ENCODE measurements at places on chromosomes 1 and 21. TPM values are rescaled to one million over a fixed set of nuclear protein-coding genes. Genes with fewer than 3 reads are reported as not detected.

The KIF17 gene
- total RNA-seq, result 6.3 TPM

The LDLRAD2 gene
- total RNA-seq, result 0.20 TPM

The MYCL gene
- 7.8 TPM for total RNA-seq

The MYBPH gene
- total RNA-seq, result not detected

The ABL2 gene
- total RNA-seq, result 27.8 TPM

The GLMP gene
- 71.0 TPM for total RNA-seq

The FCRL2 gene
- total RNA-seq, result 0.46 TPM

The ARHGEF16 gene
- 6.5 TPM for total RNA-seq

DNA sequence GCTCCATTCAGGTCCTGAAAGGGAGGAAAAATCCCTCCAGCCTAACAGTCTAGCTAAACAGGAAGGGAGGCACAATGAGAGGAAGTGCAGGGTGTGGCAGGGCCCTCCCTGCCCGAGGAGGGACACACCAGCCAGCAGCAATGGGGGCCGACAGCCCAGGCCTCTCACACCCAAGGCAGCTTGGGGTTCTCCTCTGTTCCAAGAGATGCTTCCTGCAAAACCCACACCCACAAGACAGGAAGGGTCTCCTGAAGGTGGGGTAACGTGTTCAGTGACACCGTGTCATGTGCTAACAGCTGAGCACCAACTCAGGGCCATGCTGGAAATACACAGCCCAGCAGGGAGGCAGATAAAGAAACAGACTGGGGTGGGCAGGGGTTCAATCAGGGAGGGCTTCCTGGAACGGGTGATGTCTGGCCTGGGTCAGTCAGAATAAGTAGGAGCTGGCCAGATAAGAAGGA lies 10.2 kb downstream of the ECE1 start:
- peak; percentile 70 for DNase-seq
- H3K27me3 ChIP-seq, result no peaks in the 10 kb centered on the region

DNA sequence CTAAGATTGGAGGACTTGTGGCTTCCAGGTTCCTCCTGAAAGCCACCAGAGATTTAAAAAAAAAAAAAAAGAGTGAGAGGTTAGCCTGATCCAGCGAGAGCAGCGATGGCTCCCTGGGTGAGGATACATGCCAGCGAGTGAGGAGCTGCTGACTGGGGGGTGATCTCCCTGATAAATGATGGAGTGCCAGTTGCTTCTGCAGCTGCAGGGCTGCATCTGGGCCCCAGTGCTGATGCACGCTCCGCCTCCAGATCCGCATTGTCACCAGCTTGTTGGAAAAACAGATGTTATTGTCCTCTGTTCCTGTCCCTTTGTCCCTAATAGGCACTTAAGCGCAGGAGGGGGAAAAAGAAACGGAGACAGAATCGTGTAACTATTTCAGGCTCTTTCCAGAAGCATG lies 28.6 kb downstream of the UBIAD1 start:
- no peak overlapping the region for H3K27ac ChIP-seq
- no peak overlapping the region for H3K4me3 ChIP-seq
- no peak for DNase-seq

- H3K4me1 ChIP-seq, result no peaks in the 10 kb centered on the region
- H3K36me3 ChIP-seq, result no peaks in the 10 kb centered on the region
- H3K27ac ChIP-seq, result no peak overlapping the region
- DNase-seq, result no peak
Observed at GRCh38 chr1:207250431-207250830, 71.0 kb upstream of the CD55 start.

GRCh38 chr1:160868141-160868540 lies 5.5 kb upstream of the CD244 start:
- no peak for DNase-seq
- no peak overlapping the region for H3K27ac ChIP-seq
- H3K27me3 ChIP-seq, result no peaks in the 10 kb centered on the region

- no peaks in the 10 kb centered on the region for H3K36me3 ChIP-seq
- H3K4me3 ChIP-seq, result no peak overlapping the region
- no peak overlapping the region for H3K27ac ChIP-seq
- H3K27me3 ChIP-seq, result no peaks in the 10 kb centered on the region
Observed at GRCh38 chr1:5973771-5974170, 18.5 kb downstream of the NPHP4 start.

DNA sequence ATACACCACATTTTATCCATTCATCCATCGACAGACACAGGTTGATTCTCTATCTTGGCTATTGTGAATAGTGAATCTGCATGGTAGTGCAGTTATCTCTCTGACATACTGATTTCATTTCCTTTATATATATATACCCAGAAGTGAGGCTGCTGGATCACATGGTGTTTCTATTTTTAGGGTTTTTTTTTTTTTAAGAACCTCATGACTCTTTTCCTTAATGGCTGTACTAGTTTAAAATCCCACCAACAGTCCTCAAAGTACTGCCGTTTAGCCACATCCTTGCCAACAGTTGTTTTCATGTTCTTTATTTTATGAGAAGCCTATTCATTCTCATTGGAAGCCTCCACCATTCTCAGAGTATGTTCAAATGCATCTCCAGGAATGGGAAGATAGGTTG lies 258.7 kb upstream of the SNX7 start:
- H3K36me3 ChIP-seq, result no peaks in the 10 kb centered on the region
- H3K27me3 ChIP-seq, result no peaks in the 10 kb centered on the region
- H3K27ac ChIP-seq, result no peak overlapping the region
- no peak overlapping the region for H3K4me3 ChIP-seq

DNA sequence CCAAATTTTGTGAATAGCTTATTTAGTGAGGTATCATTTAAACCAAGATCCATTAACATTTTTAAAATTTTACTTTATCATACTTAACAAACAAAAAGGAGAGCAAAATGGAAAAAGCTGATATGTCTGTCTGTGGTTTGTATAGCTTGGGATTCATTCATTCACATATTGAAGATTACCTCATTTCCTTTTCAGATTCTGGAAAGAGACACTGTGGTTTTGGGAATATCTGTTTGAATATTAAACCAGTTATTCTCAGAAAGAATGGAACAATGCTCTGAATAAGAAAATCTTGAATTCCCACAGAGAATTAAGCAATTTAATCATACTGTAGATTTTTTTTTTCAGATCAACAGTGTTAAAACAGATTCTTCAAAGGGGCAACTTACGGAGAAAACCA lies 93.8 kb upstream of the PRDX6 start:
- H3K4me3 ChIP-seq, result no peak overlapping the region
- H3K36me3 ChIP-seq, result no peaks in the 10 kb centered on the region
- H3K4me1 ChIP-seq, result no peaks in the 10 kb centered on the region
- no peak overlapping the region for H3K27ac ChIP-seq

DNA sequence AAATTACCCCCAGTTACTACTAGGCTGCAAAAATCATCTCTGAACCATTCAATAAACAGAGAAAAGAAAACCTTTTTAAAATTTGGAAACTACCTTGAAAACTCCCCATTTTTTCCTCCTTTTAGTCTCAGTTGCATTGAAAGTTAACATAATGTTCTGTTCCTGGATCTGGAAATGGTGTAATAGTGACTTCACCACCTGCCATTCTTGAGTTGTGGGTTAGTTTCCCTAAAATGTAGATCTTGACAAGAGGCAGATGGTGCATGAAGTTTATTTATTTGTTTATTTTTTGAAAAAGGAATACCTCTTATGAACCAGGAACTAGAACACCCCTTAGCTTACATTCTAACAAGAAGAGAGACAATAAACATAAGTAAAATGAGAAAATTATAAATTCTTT lies 72.8 kb downstream of the ATF6 start:
- H3K4me1 ChIP-seq, result peaks cover 5% of the 10 kb centered on the region
- no peak for DNase-seq
- H3K36me3 ChIP-seq, result peaks cover 6% of the 10 kb centered on the region

DNA sequence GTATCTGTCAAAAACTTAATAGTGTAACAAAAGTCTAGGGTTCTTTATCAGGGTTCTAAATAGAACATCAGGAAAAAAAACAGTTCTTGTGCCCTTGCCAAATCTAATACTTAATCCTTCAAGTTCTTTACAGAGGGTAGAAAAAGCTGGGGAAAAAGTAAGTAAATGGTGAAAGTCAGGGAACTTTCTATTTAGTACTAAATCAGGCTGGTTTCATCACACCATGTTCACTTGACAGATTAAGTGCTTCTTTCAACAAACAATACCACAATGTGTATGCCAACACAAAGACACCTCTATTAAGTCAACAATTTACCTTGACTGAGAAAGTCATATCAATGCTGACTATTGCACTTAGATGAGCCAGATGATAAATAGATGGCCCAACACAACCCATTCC lies 9.7 kb downstream of the DBT start:
- no peak for DNase-seq
- no peak overlapping the region for H3K4me3 ChIP-seq
- H3K4me1 ChIP-seq, result peaks cover 10% of the 10 kb centered on the region
- no peak overlapping the region for H3K27ac ChIP-seq
- H3K27me3 ChIP-seq, result no peaks in the 10 kb centered on the region

DNA sequence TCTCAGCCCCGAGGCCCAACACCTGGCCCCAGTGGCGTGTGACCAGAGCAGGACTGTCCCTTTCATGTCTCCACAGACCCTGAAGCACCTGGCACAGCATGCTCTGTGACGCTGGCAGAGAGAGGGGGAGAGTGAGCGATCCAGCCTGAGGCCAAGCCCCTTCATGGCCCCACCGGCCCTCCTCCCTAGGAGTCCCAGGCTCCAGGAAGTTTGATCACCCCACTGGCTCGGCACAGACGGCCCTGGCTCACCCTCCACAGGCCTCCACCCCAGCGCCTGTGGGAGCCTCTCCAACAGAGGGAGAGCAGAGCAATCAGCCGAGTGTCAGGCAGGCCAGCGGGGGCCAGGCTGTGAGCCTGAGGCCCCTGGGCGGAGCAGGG lies 11.0 kb downstream of the SH3BGRL3 start:
- no peak overlapping the region for H3K4me3 ChIP-seq
- no peak for DNase-seq
- H3K36me3 ChIP-seq, result no peaks in the 10 kb centered on the region
- no peaks in the 10 kb centered on the region for H3K27me3 ChIP-seq
- no peak overlapping the region for H3K27ac ChIP-seq

DNA sequence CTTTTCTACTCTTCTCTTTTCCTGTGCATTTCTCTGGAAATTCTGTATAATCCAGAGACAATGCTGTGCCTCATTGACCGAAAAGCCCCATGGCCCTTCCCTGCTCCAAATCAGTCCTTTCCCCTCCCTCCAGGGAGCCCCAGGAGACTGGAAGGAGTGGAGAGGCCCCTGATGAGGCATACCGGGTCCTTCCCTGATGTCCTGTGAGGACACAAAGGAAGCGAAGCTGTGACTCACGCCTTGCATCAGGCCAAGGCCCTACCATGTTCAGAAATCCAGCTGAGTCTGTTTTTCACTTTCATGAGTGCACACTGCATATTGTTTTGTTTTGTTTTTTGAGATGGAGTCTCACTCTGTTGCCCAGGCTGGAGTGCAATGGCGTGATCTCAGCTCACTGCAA lies 38.7 kb upstream of the BECN2 start:
- H3K27me3 ChIP-seq, result no peaks in the 10 kb centered on the region
- H3K4me3 ChIP-seq, result no peak overlapping the region
- no peaks in the 10 kb centered on the region for H3K4me1 ChIP-seq
- H3K36me3 ChIP-seq, result no peaks in the 10 kb centered on the region

DNA sequence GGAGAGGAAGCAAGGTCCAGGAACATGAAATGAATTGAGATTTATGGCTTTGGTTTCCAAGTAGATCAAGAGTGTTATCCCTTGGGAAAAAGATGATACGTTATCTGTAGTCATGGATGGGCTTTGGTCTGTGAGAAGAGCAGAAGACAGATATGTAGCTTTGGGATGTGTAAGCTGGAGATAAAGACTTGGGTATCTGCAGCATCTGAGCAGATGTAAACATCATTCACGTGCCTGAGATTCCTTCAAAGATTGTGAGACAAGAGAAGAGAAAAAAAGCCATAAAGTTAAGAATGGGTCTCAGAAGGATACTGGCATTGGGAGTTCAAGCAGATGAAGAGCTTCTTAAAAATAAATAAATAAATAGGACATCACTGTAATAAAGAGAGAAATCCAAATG lies 217.8 kb downstream of the PTPRC start:
- DNase-seq, result no peak
- peaks cover 3% of the 10 kb centered on the region for H3K36me3 ChIP-seq
- no peaks in the 10 kb centered on the region for H3K4me1 ChIP-seq
- H3K27ac ChIP-seq, result no peak overlapping the region
- no peak overlapping the region for H3K4me3 ChIP-seq
- no peaks in the 10 kb centered on the region for H3K27me3 ChIP-seq

DNA sequence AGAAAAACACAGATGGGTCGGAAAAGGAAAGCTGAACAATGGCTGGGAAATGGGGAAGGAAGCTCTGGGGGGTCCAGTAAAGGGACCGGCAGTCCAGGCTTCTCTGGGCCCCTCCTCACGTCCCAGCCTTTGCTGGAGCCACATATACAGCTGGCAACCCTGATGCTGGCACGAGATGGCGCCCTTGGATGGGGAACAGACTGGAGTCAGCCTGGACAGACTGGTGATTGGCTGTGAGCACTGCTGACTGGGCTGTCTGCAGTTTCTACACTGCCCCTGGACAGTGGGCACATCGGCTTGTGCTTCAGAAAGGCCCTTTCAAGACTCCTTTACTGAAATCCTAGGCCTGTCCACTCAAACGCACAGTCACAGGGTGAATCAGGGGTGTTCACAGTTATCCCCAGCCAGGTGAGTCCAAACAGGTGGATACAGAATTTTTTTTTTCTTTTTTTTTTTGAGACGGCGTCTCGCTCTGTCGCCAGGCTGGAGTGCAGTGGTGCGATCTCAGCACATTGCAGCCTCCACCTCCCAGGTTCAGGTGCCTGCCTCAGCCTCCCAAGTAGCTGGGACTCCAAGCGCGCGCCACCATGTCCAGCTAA lies 31.1 kb upstream of the ZBTB40 start:
- H3K4me3 ChIP-seq, result no peak overlapping the region
- no peaks in the 10 kb centered on the region for H3K27me3 ChIP-seq
- H3K27ac ChIP-seq, result no peak overlapping the region
- peaks cover 4% of the 10 kb centered on the region for H3K4me1 ChIP-seq
- DNase-seq, result peak; percentile 90
- H3K36me3 ChIP-seq, result no peaks in the 10 kb centered on the region

All from lung (tissue), 17 donors.